ENCODE measurements at places on chromosomes 4 and X. TPM values are rescaled to one million over a fixed set of nuclear protein-coding genes. Genes with fewer than 3 reads are reported as not detected.

The NRK gene
- not detected for total RNA-seq

The FHL1 gene
- total RNA-seq: 14.0 TPM

The EMD gene
- 91.7 TPM for total RNA-seq

- no peak overlapping the region for H3K4me3 ChIP-seq
- DNase-seq: no peak
- H3K4me1 ChIP-seq: no peaks in the 10 kb centered on the region
- no peak overlapping the region for H3K27ac ChIP-seq
- H3K36me3 ChIP-seq: no peaks in the 10 kb centered on the region
Observed at GRCh38 chrX:6184900-6185515, 43.7 kb downstream of the NLGN4X start.

- no peak for DNase-seq
- no peaks in the 10 kb centered on the region for H3K4me1 ChIP-seq
- no peak overlapping the region for H3K27ac ChIP-seq
- H3K27me3 ChIP-seq: no peaks in the 10 kb centered on the region
- H3K4me3 ChIP-seq: no peak overlapping the region
Observed at GRCh38 chrX:134891652-134892051, 99.1 kb upstream of the SMIM10 start.

DNA sequence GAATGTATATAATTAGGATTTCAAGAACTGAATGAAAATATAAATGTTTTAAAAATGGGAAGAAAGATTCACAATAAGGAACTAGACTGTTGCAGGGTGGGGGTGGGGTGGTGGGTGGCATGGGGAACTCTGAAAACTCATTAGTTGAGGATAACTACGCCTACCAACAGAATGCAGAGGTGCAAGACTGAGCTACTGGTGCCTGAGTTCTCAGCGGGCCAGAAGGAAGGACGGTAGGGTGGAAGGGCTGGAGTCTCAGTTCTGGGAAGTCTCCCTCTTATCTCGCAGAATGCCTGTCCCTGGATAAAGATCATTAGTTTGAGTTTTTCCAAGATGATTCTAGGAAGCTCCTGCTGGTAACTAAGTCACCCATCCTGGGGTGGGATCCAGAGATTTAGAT, 1.3 kb upstream of the SOD3 start:
- no peaks in the 10 kb centered on the region for H3K36me3 ChIP-seq
- no peak overlapping the region for H3K27ac ChIP-seq
- no peaks in the 10 kb centered on the region for H3K4me1 ChIP-seq
- no peak for DNase-seq
- H3K27me3 ChIP-seq: peaks cover 11% of the 10 kb centered on the region
